GM12891 (cell line): ENCODE measurements at places on chromosomes 6 and 20.

DNA sequence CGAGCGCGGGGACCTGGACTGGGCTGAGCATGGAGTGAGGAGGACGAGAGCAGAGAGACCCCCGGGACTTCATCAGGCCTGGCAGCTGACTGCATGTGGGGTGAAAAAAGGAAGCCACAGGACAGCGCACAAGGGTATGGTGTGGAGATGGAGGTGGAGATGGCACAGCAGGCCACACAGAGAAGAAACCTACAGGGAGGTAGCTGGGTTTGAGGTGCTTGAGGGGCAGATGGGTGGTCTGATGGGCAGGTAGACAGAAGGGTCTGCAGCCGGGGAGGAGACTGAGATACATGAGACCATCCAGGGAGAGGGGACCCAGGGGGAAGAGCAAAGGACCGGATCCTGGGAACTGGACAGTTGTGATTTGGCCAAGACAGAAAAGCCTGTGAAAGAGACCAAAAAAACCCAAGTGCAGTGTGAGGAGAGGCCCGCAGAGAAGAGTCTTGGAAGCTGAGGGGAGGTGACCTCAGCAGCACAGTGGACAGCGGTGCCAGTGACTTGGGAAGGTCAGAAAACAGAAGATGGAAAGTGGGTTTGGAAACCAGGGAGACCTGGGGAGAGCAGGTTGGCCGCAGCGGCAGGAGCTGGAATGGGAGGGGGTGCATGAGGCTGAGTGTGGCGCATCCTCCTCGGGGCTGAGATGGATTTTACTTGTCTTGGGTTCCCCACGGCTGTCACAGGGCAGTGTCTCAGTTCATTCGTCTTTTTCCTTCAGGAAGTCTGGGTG is 5.5 kb downstream of the HLA-DPB1 start:
- no peak for DNase-seq

DNA sequence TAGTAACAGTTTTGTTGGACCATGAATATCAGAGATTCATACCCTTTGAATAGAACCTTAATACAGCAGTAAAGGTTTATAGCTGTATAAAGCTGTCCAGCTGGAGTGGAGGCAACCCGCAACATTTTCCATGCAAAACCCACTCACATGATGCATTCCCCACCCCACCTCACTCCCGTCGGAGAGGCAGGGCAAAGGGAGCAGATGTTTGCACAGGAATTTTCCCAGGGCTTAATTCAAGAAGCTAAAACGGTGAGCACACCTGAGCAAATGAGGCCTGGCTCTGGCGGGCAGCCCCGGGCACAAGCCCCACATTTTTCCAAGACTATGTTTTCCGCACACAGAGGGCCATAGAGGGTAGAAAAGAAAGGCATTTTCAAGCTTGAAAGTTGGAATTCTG is 191.7 kb downstream of the FOXC1 start:
- DNase-seq: no peak

DNA sequence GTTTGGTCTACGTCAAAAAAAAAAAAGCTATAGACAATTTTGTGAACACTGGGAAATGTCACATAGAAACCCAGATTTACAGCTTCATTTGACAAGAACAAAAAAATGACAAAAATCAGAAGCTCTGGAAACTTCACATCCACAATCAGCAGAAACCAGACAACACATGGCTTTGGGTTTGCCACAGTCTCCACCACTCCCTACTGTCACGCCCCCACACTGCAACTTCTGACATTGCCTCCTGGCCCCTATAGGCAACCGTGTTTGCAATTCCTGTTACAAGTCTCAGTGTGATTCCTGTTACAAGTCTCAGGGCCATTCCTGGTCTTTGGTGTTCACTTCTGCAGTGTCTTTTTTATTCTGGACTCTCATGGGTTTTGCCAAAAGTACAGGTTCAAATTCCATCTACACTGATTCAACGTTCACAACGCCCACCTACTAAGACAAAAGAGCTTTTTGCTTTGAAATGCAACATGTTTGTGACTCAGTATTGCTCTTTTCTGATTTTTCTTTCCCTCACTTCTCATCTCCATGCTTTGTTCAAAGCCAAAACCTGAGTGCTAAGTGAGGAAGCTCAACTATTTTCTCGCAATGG is 12.0 kb downstream of the CNKSR3 start:
- DNase-seq: no peak

- no peak for DNase-seq
These were observed 72.4 kb upstream of the SIRPA start for GRCh38 chr20:1822564-1823449.

- DNase-seq: no peak
These were observed 2.8 kb downstream of the RAET1E start for GRCh38 chr6:149895048-149895590.

DNA sequence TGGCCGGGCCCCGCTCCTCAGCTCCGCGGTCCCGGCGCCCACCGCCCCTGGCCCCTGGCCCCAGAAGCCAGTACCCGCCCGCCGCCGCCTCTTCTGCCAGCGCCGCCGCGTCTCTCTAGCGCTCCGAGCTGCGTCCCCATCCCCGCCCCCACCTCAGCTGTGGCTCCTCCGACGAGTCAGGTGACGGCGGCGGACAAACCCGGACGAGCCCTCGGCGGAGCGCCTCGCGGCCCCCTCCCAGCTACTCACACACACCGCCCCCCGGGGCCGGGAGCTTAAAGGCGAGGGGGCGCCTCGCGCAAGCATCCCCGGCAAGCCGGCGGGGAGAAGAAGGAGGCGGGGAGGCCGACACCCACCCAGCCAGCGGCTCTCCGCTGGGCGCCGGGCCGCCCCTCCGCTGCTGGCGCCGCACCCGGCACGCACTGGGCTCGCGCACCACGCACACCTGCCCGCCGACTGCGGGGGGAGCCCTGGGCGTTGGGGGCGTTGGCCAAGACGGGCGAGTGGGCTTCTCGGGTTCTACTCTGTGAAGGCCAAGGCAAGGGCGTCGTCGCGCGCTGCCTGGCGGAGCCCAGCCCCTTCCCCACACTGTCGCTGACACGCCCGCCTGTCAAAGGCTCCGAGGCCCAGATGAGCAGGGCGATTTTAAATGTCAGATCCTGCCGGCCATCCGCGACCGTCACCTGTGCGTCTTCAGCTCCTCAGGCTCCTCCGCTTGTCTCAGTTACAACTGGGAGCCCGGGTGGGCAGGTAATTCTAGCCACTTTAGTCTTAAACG is at the start of gene SNAP91:
Gene SNAP91 (minus strand): TSS at position 132 of the 778 bp plus-strand sequence. CDS start 1,174 bp downstream, outside the sequence.
- DNase-seq: peak; percentile 15
